ENCODE measurements at places on chromosomes 12 and 14.
A peak's percentile ranks its signal among the peaks of the same experiment; 100 is the strongest.

DNA sequence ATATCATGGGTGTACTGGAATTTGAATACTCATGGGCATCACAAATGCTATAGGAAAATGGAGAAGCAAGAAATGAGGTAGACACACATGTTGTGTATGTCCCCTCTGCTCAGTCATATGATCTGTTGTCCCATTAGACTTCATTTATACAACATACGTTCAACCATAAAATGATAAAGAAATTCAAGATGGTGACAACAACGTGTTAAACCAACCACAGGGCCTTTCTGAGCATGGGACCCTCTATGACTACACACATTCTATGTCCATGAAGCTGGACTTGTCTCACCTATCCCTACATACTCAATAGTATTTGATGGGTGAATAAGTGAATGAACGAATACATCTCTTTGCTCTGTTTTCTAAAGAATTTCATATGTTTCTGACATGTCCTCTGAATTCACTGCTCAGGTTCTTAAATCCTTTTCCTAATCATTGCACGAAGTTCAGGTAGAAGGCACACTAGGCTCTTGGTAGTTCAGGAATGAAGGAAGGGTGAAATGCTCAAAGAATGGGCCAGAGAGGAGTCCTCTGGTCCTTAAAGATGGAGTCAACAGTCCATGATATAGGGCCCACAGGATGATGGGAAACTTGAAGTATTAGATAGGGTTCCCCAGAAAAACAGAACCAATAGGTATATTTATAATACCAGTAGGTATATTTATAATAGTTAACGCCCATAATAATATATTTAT is 105.7 kb upstream of the PPM1H start:
- DNase-seq, result no peak

DNA sequence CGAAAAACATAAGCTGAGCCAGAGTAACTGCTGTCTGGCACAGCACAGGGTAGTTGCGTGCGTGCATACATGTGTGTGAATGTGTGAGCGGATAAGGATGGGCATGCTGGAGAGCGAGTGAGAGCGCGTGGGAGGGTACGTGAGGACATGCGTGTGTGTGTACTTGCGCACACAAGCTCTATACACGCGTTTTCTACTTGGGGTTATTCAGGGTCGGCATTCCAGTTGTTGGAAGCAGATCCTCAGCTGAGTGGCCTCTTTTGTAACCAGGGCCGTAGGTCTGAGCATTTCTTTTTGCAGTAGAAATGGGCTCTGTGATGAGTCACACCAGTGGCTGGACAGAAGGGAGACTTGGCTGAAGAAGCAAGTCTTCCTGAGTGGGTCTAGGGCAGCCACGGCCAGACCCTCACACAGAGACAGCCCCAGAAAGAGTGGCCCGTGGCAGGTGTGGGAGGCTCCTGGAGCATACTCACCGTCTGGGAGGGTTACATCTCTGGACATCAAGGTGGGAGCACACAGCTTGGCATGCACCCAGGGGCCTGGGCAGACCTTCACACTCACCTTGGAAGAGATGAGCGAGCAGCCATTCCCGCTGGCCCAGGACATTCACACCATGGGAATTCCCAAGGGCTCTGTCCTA is 78.0 kb downstream of the LRRC74A start:
- DNase-seq, result no peak

DNA sequence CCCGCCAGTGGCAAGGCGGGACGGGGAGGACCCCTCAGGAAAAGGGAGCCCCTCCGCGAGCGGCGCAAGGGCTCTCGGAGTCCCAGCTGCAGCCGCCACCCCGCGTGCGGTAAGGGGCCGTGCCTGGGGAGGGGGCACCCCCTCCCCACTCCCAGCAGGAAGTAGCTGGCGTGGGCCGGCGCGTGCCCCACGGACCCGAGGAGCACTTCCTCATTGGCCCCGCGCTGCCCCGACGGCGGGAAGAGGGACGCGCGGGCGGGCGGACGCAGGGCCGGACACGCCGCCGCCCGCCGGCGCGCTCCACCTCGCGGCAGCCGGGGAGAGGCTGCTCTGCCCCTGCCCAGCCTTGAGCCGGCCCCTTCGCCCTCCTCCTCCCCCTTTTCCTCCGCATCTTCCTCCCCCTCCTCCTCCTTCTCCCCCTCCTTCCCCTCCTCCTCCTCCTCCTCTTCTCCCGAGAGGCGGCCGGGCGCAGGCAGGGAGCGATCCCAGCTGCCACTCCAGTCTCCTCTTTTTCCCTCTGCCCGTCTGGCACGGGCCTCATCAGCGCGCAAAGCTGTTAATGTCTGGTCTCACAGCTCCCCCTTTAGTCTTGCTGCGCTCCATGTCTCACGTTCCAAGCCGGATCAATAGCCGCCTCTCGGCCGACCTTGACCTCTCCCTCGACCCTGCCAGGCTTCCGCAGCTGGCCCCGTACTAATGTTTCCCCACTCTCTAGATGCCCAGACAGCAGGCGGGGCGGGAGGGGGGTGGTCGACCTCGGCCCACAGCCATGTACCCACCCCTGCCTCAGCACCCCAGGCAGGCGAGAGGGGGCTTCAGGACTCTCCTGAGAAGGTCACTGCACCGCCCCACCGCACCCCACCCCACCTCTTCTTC is 2.6 kb upstream of the BCL11B start:
- DNase-seq, result peak; percentile 70

DNA sequence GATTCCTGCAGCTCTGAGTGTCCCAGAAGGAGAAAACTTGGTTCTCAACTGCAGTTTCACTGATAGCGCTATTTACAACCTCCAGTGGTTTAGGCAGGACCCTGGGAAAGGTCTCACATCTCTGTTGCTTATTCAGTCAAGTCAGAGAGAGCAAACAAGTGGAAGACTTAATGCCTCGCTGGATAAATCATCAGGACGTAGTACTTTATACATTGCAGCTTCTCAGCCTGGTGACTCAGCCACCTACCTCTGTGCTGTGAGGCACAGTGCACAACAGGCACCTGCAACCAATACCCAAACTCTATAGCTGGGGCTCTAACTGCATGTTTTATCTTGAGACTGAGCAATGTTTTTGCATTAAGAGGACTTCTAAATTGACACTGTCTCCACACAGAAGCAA is 379.2 kb upstream of the OR4E1 start:
- no peak for DNase-seq

- no peak for DNase-seq
Measured at GRCh38 chr12:13187399-13187798, 9.1 kb upstream of the EMP1 start.

DNA sequence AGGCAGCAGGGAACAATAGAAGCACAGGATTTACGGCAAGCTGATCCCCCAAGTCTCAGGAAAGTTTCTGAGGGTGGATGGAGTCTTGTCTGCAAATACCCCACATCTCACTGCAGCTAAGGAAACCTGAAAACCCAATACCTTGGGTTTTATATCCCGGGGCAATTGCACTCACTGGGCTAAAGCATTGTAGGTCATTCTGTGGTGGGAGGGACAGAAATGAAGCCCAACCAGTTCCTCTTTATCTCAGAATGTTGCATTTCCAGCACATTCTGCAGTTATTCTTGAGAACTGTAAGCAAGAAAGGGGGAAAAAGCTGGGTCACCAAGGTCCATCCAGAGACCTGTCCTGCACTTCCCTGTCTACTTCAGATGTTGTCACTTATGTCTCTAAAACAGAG is 39.8 kb downstream of the C12orf42 start:
- no peak for DNase-seq

DNA sequence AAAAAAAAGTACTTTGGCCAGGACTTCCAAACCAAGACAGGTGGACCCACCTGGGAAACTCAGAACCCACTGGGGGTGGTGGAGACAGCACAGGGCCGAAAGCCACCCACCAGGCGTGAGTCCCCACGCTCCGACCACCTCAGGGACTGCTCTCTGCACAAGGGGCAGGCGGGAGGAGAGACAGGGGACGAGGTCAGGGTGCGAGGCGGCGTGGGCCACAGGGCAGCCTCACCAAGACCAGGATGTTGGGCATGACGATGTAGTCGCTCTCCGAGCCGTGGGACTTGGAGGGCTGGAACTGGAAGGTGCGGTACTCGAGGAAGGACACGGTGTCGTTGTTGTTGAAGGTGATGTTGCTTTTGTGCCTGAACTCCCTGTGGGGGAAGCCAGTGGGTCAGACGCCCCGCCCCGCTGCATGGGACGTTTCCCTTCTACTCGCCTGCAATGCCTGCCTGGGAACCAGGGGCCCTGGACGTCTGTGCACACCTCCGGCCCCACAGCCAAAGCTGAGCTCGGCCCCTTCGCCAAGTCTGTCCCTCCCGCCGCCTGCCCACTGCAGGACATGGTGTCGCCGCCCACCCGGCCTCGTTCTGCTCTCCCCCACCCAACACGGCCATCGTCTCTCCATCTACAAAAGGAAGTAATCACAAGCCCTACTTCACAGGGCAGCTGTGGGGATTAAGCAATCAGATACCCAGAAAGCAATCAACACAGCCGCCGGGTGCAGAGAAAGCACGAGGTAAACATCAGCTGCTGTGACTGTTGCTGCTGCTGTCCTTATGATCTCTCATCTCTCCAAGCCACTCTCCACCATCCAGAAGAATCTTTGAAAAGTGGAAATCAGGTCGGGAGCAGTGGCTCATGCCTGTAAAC is 48.7 kb downstream of the SCARB1 start:
- DNase-seq, result no peak

- DNase-seq, result no peak
Measured at GRCh38 chr12:52407918-52408317, 1.8 kb upstream of the KRT82 start.

DNA sequence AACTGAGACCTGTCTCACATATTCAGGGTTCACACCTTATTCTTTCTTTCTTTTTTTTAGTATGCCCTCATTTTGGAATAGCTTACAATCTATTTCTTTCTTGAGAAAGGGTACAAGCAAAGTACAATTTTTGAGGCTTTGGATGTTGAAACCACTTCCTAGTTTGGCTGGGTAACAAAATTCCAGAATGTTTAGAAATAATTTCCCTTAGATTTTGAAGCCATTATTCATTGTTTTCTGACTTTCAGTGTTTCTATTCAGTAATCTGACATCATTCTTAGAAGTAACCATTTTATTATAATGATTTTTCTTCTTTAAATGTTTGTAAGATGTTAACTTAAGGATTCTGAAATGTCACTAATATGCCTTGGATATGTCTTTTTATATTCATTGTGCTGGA is 28.2 kb downstream of the ST8SIA1 start:
- DNase-seq, result no peak

- DNase-seq, result no peak
Measured at GRCh38 chr12:65948320-65949008, 124.2 kb downstream of the HMGA2 start.

GRCh38 chr12:40104461-40105264 is 1.2 kb downstream of the SLC2A13 start:
- no peak for DNase-seq

GRCh38 chr14:102772781-102773570 is 4.3 kb upstream of the TRAF3 start:
- no peak for DNase-seq

DNA sequence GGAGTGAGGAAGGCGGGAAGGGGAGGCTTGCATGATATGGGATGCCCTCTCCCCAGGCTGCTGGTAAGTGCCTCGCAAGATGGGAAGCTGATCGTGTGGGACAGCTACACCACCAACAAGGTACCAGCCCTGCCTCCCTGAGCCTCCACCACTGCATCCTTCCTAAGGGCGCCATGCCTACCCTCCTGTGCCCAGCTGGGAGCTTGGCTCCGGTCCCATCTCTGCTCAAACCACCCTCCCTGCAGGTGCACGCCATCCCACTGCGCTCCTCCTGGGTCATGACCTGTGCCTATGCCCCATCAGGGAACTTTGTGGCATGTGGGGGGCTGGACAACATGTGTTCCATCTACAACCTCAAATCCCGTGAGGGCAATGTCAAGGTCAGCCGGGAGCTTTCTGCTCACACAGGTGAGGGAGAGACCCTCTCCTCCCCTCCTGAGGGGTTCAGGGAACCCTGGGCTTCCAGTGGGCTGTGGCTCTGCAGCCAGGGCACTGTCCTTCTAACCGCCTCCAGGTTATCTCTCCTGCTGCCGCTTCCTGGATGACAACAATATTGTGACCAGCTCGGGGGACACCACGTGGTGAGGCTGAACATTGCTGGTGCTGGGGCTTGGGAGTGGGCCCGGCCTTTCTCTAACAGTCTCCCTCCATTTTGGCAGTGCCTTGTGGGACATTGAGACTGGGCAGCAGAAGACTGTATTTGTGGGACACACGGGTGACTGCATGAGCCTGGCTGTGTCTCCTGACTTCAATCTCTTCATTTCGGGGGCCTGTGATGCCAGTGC is 2.6 kb downstream of the GNB3 start:
- no peak for DNase-seq

- DNase-seq, result no peak
Measured at GRCh38 chr12:57719777-57720605, 18.6 kb downstream of the AGAP2 start.

DNA sequence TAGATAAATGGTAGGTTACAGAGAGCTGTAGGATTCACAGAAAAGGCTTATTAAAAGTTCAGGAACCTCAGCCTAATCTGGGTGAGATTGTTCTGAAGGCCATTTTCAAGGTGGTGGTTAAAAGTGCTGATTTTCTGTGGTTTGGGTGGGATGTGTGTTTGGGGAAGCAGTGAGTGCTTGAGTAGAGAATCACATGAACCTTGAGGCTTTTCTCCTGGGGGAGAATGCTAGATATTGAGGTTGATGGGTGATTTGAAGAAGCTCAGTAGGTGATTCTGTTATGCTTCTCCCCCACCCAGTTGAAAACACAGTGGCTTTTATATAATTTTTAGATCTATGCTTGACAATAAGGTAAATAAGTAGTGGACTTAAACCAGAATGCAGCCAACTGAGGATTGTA is 420.9 kb downstream of the PCNX1 start:
- DNase-seq, result no peak

DNA sequence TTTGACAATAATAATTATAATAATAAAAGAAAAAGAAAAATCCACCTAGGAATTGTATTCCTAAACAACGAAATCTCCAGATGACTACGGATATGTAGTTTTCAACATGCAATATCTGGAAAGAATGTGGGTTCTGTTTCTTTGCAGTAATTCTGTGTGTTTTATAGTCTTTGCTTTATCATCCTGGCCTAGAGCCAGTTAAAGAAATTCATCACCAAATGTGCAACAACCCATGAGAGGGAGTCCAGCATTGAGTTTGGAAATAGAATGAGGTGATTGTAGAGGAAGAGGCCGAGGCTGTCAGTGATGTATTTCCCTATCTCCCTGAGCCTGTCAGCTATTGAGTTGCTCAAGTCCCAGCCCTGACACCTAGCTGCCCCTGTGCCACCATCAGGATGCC is 200.5 kb upstream of the DCN start:
- no peak for DNase-seq

DNA sequence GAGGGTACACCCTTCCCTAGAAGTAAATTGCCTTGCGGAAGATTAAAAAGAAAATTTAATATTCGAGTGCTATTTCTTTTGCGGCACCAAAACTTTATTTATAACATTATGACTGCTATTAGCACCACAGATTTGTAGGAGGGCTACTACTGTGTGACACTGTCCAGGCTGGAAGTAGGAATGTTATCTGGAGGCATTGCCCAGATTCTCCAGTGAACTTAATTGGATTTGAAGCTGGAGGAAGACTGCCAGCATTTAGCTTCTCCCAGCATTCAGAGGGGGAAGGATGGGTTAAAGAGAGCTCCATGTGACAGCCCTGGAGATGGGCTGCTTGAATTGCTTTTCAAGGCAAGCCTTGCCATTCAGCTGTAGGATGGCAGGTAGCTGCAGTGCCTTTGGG is 107.0 kb upstream of the RBM19 start:
- DNase-seq, result no peak

- no peak for DNase-seq
Measured at GRCh38 chr12:96503976-96504375, 14.6 kb downstream of the CFAP54 start.

All from activated CD4-positive, alpha-beta T cell treated with anti-CD3 and anti-CD28 coated beads, Interleukin-2, amount 50 U/mL, for 48 hours (primary cell).